ENCODE measurements at places on chromosomes 6 and 20.

DNA sequence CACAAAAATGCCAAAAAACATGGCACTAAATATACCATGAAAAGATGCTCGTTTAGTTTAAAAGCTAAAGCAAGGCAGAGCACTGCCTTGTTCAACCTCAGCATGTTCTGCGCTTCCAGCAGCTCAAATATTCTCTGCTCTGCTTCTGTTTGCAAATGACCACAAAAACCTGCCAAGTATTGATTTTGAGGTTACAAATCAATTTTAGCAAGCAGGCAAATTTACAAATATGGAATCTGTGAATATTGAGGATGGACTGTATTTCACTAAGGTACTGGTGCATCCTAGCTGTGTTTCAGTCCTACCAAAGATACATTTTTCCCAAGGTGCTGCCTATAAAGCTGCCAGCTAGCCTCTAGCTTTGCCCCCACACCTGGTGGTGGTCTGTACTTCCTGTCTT, 449.9 kb downstream of the PREX1 start:
- DNase-seq, result no peak

DNA sequence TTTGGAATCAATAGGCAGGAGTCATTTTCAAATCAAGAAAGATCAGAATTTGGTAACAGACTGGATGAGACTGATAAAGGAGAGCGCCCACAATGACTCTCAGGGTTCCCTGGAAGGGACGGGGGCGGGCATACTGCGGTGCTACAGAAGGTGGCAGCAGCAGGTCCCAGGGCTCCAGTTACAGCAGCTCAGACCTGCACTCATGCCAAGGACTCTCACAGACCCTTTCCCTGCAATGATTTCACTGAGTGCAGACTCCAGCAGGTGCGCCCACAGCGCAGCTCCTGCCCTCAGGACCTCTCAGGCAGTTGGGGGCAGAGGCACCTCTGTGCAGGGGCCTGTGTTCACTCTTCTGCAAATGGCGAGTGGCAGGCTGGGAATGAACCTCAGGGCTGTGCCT, 359.8 kb downstream of the ZFAND3 start:
- no peak for DNase-seq

DNA sequence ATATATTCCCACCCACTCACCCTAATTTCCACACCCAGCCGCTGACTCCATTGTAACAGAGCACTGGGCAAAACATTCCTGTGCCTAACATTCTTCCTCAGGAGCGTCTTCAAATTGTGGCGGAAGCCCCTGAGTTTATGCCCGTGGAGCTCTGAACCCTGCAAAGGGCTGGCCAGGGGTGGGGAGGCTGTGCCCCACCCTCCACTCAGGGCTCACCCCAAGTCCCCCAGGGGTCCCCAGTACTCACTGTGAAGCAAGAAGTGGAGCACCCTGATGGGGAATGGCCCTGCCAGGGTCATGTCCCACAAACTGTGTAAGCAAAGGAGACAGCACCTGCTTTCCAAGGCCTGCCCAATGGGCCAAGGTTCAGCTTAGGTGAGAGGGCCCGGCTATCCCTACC, 303.2 kb downstream of the PREX1 start:
- DNase-seq, result no peak

DNA sequence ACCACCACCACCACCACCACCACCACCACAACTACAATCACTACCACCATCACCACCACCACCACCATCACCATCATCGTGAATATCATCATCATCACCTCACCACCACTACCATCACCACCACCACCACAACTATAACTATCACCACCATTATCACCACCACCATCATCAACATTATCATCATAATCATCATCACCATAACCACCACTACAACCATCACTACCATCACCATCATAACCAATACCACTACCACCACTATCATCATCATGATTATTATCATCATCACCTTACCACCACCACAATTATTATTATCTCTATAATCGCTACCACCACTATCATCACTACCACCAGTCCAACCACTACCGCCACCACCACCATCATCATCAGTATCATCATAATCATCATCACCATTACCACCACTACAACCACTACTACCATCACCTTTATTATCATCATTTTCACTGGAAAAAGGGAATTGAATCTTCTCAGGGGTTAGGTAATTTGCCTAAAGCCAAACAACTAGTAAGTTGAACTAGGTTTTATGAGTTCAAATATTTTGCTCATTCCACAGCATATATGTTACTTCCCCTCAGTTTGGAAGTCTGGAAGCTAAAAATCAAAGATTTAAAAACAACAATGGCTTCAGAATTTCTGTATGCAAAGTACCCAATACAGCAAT, 8.3 kb downstream of the RIPOR2 start:
- no peak for DNase-seq

DNA sequence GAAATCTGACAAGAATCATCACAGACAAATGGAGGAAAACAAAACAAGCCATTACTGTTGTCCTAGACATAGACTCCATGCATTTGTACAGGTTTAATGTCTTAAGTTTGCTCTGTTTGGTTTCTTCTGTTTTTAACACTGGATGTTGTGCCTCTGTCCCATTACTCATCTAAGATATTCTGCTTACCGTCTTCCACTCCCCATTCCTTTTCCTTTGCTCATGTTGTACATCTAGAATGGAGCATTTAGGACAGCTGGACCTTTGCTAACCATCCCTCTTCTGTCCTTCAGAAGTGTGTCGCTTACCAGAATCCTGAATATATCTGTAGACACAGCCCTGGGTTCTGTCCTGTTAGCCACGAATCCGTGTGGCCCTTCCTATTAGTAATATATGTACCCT, 35.2 kb downstream of the RAB22A start:
- DNase-seq, result no peak

GRCh38 chr20:58901488-58902402, 49.2 kb downstream of the GNAS start:
- DNase-seq, result no peak

GRCh38 chr20:23612396-23612795, 6.7 kb upstream of the CST9 start:
- DNase-seq, result no peak

- DNase-seq, result no peak
Measured at GRCh38 chr6:156311291-156311690, 465.9 kb upstream of the ARID1B start.

GRCh38 chr6:108771421-108771820, 76.8 kb upstream of the ARMC2 start:
- DNase-seq, result no peak

- DNase-seq, result no peak
Measured at GRCh38 chr6:4522453-4522852, 253.8 kb upstream of the CDYL start.

DNA sequence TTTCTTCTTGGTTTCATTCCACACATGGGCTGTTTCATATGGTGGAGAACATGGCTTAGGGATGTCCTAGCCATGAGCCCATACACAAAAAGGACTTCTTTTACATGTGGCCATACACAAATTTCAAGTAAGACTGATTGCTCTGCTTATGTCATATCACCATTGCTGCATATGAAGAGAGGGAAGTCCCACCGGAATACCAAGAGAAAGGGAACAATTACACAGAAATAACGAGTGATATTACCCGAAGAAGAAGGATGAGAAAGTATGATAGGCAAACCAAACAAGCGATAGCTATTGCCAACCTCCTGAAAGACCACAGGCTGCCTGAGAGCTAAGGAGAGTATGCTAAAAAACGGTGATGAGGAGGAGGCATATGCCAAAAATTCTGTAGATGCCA, 70.5 kb upstream of the TNFRSF21 start:
- DNase-seq, result no peak

- no peak for DNase-seq
Measured at GRCh38 chr20:50585678-50586077, 75.5 kb downstream of the PTPN1 start.

GRCh38 chr20:32761831-32762753, at the start of gene DNMT3B:
DNMT3B (plus strand) TSS chr20:32762385; CDS start chr20:32780324, 17,939 bp downstream.
- peak; percentile 77 for DNase-seq

- DNase-seq, result no peak
Measured at GRCh38 chr6:107129370-107129925, 14.1 kb upstream of the BEND3 start.

GRCh38 chr6:96939007-96939805, 14.7 kb downstream of the KLHL32 start:
- no peak for DNase-seq

DNA sequence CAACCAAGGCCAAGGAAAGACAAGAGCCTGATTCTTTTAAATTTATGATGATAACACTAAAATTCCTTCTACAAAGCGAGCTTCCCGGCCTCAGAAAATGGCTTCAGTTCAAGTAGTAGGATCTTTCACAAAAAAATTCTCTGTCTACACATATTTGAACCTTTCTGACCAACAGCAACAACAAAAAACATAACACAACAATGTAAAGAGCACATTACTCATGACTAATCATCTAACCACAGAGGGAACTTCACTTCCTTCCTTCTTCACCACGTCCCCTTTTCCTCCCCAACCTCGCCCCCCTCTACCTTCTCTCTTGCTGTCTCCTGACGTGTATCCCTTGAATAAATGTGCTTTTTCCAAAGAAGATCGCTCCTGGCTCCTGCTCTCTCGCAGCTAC, 228.2 kb downstream of the MYLK4 start:
- no peak for DNase-seq

DNA sequence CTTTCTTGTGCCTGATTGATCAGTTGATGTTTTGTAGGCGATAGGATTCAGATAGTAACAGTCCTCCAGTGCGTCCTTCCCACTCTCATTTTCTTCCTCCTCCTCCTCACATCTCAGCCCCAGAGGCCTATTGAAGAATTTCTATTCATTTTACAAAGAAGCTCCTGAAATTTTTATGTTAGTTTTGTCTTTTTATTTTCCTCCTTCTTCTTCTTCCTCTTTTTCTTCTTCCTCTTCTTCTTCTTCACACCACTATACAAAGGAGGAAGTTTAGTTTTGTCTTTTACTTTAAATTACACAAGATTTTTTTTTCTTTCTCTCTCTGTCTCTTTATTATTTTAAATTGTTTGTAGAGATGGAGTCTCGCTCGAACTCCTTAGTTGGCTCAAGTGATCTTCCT, 19.1 kb downstream of the BTN2A1 start:
- no peak for DNase-seq

DNA sequence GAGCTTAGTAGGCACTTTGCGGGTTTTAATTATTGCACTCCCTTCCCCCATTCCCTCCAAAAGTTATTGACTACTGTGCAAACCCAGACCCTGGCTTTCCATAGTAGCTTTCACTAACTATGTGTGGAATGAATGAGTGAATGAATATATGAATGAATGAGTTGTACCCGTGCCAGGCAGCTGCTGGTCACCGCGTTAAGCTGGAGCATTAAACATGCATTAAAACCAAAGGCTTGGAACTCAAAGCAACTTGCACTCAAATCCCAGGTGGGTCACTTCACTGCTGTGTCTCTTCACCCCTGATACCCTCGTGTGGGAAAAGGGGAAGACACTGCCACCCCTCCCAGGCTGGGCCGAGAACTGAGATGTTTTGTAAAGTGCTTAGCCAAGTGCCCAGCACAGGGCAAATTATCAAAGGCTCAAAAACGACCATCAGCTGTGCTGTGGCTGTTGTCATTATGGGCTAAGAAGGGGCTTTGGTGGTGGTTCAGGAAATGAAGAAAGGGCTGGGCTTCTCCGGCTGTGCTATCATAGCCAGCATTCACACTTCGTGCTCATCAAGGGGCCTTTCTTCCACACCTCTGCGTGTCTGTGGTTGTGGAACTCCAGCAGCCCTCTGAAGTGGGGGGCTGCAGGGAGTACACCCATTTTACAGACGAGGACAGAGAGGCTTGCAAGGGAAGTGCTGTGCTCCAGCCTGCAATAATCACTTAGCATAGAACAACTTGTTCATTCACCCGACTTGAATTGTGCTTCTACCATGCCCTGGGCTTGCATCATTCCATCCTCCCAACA, 60.2 kb upstream of the STX16 start:
- no peak for DNase-seq

DNA sequence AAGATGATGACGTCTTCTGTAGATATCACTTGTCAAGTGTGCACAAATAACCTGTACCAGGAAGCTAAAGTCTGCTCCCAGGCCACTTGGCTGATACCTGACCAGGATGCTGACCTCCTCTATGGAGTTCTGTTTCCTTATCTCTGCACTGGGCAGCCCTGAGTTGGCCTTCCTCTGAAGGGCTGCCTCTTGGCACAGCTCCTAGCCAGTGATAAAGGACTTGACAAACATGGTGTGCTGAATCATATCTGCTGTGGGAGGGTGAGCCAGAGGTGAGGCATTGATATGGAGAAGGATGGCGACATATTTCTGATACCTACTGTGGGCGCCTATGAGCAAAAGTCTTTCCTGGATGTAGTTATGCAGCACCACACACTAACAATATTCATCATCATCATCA, 32.8 kb upstream of the FOXA2 start:
- no peak for DNase-seq

- DNase-seq, result no peak
Measured at GRCh38 chr6:68572525-68572924, 62.6 kb upstream of the ADGRB3 start.

- DNase-seq, result no peak
Measured at GRCh38 chr20:45095805-45096238, 5.1 kb downstream of the KCNS1 start.

- no peak for DNase-seq
Measured at GRCh38 chr6:84769306-84769705, 4.9 kb upstream of the TBX18 start.

- no peak for DNase-seq
Measured at GRCh38 chr6:112018619-112019416, 35.1 kb upstream of the CCN6 start.
